ENCODE measurements at places on chromosomes 7 and 10. TPM values are rescaled to one million over a fixed set of nuclear protein-coding genes. Genes with fewer than 3 reads are reported as not detected.

Gene GRB10
- 6.2 TPM for total RNA-seq

Gene KLF14
- total RNA-seq, result 0.37 TPM

Gene CALHM3
- total RNA-seq, result not detected

Gene GJD4
- not detected for total RNA-seq

Gene ITPRID1
- total RNA-seq, result not detected

Gene STAM
- total RNA-seq, result 19.6 TPM

Gene GRID2IP
- 0.05 TPM for total RNA-seq

Gene CASP7
- 10.2 TPM for total RNA-seq

Gene RSU1
- total RNA-seq, result 50.4 TPM

Gene TBL2
- 24.3 TPM for total RNA-seq

Gene EIF5AL1
- total RNA-seq, result 0.78 TPM

Gene LIPM
- not detected for total RNA-seq

Gene SMKR1
- total RNA-seq, result 1.4 TPM

Gene TAC1
- total RNA-seq, result not detected

Gene CCL26
- not detected for total RNA-seq

All from naive thymus-derived CD4-positive, alpha-beta T cell (primary cell).